ENCODE measurements at places on chromosomes 3 and 15.
A peak's percentile ranks its signal among the peaks of the same experiment; 100 is the strongest.

GRCh38 chr3:147090461-147090860, 315.9 kb downstream of the ZIC4 start:
- DNase-seq, result no peak

GRCh38 chr3:148585671-148586379, 111.9 kb upstream of the AGTR1 start:
- DNase-seq, result no peak

GRCh38 chr3:89139870-89140269, 32.4 kb downstream of the EPHA3 start:
- no peak for DNase-seq

GRCh38 chr15:91271565-91272153, 171.6 kb downstream of the SV2B start:
- peak; percentile 46 for DNase-seq

- no peak for DNase-seq
Measured at GRCh38 chr15:62606376-62607113, 436.0 kb upstream of the TPM1 start.

- no peak for DNase-seq
Measured at GRCh38 chr3:51102396-51102795, 282.7 kb upstream of the MANF start.

DNA sequence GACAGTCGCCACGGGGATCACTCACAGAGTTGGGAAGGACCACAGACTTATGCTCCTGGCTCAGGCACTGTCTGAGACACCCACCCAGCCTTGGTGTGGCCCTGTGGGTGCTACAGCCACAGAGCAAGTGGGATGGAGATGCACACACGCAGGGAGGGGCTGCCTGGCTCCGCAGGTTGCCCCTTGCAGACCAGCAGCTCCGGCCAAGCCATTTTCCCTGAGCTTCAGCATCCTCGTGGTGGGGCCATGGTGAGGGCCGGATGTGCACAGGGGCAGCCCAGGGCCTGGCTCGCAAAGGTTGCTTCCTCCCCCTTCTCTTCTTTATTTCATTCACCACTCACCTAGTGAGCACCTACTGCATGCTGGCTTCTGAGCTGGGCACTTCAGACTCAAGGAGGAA, 55.4 kb upstream of the GRIP2 start:
- DNase-seq, result no peak

GRCh38 chr3:123078101-123078500, 11.3 kb downstream of the PDIA5 start:
- no peak for DNase-seq

DNA sequence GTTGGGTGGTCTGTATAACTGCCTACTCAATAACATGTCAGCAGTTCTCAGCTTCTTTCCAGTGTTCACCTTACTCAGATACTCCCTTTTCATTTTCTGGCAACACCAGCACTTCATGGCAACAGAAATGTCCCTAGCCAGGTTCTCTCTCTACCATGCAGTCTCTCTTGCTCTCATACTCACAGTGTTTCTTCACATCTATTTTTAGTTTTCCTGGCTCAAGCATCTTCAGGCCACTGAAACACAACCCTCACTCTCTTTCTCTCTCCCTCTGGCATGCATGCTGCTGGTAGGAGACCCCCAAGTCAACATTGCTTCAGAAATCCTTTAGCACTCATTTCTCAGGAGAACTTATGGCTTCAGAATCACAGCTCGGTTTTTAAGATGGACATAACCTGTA, at the start of gene CAPN3:
Gene CAPN3, plus strand, starts transcription at position 253 of the 400 bp plus-strand sequence. CDS start 305 bp downstream, outside the sequence.
- DNase-seq, result no peak

- no peak for DNase-seq
Measured at GRCh38 chr3:136653628-136654027, 98.5 kb downstream of the STAG1 start.

DNA sequence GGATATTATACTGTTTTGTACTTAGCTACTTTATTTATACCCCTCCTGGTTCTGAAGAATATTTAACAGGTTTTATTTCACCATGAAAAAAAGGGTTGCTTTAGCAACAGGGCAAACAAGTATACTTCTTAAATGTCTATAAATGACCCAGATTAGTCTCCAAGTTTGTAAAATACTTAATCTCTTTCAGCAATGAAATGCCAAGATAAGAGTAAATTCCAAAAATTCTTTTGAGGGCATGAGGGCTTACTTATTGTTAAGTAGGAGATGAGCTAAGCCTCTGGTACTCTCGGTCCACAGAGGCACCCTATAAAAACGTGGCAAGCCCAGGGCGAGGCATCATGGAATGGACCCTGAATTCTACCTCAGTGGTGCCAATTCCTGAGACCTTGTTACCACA, 264.8 kb upstream of the NSMCE3 start:
- DNase-seq, result no peak

GRCh38 chr3:18250991-18251390, 174.1 kb downstream of the SATB1 start:
- DNase-seq, result no peak

DNA sequence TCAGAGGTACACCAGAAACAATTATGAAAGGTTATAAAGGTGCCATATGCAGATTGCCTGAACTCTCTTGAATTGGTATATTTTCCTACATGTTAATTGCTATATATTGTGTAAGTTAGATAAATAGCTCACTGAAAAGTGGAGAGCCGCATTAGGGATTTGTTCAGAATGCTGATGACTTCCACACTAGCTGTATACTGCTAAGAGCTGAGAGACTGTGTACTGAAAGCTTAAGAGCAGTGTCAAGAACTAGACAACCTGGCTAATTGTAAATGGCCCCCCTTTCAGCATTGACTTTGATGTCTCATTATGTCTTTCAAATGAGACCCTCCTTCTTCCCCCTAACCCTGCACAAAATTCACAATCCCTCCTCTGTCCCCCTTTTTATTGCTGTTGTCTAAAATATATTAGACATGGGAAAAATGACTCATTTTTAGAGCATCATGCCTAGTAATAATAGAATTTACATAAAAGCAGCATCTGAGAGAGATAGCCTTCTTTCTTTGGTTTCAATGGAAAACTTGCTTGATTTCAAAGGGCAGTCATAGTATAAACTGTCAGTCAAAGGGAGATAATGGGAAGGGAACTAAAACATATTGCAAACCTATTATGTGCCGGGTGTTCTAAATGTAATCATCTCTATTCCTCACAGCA, 34.7 kb upstream of the GREM1 start:
- no peak for DNase-seq

DNA sequence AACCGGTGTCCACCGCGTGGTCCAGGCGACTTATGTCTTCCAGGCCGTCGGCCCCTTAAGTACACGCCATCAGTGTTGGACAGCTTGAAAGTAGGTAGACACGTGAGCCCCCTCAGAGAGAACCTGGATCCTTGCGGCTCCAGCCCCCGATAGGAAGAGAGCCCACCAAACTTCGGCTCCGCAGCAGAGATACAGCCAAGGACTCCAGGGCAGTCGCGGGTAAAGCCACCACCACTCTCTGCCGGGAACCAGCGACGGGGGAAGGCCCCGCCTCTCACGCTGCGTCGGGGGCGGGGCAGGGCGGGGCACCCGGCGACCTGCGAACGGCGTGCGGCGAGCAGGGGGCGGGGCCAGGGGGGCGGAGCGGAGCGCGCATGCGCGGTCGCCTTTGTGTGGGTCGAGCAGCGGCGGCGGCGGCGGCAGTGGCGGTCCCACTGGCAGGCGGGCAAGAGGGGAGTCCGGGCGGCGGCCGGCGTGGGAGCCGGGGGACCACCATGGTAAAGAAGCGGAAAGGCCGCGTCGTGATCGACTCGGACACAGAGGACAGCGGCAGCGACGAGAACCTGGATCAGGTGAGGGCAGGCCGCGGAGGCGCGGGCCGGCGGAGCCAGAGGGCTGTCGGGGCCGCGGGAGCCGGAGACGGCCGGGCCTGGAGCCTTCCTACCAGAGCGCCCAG, at the start of gene RTF1:
Gene RTF1, plus strand, starts transcription at position 354 of the 676 bp plus-strand sequence. Its CDS starts 21 bp downstream, at position 375.
- peak; percentile 68 for DNase-seq

GRCh38 chr3:134294302-134295280, 43.9 kb upstream of the RYK start:
- no peak for DNase-seq

- DNase-seq, result no peak
Measured at GRCh38 chr3:182692695-182693094, 100.6 kb upstream of the ATP11B start.

DNA sequence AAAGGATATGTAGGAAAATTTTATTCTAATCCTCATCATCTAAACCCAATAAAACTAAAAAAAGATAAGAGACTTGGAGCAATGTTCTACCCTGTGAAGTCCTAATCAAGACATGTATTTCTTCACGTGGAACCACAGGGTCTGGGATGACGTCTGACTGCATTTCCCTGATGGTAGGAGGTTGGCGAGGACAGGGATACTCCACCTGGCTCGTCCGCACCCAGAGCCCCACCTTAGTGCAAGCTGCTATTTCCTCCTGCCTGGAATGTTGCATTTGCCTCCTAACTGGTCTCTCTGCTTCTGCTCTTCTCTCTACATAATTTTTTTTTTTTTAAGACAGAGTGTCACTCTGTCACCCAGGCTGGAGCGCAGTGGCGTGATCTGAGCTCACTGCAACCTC, 57.7 kb upstream of the RASGRP1 start:
- no peak for DNase-seq

GRCh38 chr3:112649478-112649735, 8.5 kb upstream of the CCDC80 start:
- DNase-seq, result no peak

- DNase-seq, result no peak
Measured at GRCh38 chr15:33584797-33585196, 274.0 kb downstream of the RYR3 start.

DNA sequence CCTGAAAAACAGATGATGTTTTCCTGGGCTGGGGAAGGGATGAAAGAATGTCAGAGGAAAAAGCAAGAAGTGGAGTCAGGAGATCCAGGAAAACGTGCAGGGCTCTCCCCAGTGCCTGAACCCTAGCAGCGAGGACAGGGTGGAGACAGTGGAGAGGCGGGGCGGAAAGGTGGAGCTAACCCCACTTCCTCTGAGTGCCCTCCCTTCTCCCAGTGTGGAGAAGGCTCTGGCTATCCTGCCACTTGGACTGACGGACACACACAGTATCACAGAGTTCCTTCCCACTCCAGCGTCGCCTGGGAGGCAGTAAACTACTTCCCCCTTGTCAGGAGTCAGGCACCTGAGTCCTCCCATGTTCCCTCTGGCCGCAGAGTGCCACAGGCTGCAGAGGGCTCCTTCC, 125.3 kb upstream of the CHRNA7 start:
- no peak for DNase-seq

- DNase-seq, result no peak
Measured at GRCh38 chr15:89113296-89114024, 25.2 kb downstream of the ABHD2 start.

- no peak for DNase-seq
Measured at GRCh38 chr3:72692990-72693389, 155.3 kb downstream of the SHQ1 start.

GRCh38 chr3:112101916-112102315, 15.7 kb downstream of the C3orf52 start:
- DNase-seq, result no peak

DNA sequence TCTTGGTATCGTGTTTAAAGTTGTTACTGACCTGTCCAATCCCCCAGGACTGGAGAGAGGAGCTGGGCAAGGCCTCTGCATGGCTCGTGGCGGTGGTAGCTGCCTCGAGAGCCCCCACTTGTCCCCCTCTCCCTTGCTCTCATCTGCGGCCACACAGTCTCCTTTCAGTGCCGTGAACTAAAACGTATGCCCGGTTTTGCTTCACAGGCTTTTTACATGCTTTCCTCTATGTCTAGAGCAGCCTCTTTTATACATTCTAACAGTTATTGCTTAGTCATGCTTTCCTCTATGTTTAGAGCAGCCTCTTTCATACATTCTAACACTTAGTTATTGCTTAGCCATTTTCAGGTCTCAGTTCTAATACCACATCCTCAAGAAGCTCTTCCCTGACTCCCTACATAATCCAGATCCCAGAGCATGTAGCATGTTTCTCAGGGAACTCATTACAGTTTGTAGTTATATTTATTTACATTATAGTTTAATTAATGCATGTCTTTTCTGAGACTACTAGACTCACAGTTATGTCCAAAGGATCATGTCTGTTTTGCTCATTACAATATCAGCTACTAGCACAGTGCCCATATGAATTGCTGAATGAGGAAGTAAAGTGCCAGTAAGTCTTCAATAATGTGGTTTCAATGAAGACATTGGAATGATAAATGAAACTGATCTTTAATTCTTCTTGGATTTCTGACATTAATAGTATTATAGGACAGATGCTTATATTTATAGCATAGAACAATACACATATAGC, 66.5 kb upstream of the TBL1XR1 start:
- DNase-seq, result no peak

GRCh38 chr15:99449514-99449913, 116.3 kb upstream of the MEF2A start:
- DNase-seq, result no peak

GRCh38 chr3:56795097-56795828, 6.5 kb downstream of the ARHGEF3 start:
- no peak for DNase-seq

DNA sequence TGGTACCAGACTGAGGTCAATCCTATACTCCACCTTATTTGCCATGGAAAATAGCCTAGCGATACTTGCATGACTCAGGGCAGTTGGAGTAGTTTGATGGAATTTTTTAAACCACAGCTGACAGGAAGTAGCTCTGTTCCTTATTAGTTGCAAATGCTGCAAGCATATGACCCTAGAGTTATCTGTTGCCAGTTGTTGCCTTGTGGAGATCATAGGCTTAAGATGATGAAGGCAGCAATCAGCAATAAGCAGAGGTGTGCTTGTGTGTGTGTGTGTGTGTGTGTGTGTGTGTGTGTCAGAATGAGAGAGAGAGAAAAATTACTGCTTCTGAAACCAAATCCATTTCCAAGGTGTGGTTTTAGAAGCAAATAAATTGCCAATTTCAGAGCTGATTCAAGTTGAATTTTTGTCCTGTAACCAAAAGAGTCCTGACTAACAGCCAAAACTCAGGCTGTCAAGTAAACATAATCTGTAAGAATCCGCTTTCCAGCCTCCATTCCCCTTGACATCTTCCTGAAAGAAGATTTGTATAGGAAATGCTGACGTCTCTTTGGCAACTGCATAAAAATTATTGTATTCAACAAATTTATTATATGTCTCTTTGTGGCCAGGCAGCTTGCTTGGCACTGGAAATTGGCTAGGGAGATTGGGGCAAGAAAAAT, 141.2 kb downstream of the SERPINI1 start:
- DNase-seq, result no peak

GRCh38 chr15:66940368-66940767, 125.0 kb upstream of the SMAD3 start:
- no peak for DNase-seq

DNA sequence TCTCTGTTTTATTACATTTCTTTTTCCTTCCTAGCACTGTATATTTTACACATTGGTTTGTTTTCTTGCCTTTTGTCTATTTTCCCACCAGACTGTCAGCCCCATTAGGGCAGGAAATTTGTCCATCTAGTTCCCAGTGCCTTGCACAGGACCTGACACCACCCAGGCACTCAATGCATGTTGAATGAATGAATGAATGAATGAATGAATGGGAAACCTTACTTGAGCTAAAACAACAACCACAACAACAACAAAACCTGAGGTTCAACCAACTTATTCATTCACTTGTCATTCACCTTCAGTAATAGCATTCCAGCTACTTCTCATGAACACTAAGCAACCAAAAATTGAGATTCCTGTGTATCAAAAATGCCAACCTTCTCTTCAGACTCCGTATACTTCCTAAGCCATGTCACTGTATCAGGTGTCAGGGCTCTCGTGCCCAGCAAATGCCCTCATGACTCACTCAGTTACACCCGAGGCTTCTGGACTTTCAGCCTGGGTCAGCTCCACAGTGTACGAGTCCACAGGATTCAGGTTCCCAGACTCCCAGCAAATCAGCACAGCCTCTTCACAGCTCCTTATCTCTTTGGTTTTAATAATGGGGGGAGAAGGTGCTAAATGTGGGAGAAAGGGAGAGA, 37.3 kb downstream of the FSD2 start:
- no peak for DNase-seq
